Lower lobe of right lung (tissue), 2 donors: ENCODE measurements at places on chromosomes 4 and X. TPM values are rescaled to one million over a fixed set of nuclear protein-coding genes. Genes with fewer than 3 reads are reported as not detected.

Gene UCHL1
- 8.4 TPM for total RNA-seq

Gene CLCN4
- total RNA-seq, result 13.8 TPM

Gene EGF
- 3.5 TPM for total RNA-seq

Gene ZFP92
- 4.5 TPM for total RNA-seq

Gene CDX4
- total RNA-seq, result not detected

Gene RAB9B
- 0.59 TPM for total RNA-seq

Gene ACSL1
- 321 TPM for total RNA-seq

Gene ZCCHC12
- not detected for total RNA-seq

Gene LIMCH1
- total RNA-seq, result 267 TPM

Gene KIF4A
- total RNA-seq, result 0.86 TPM

Gene MAGEA9
- total RNA-seq, result not detected

Gene ZNF157
- 0.21 TPM for total RNA-seq

Gene TLL1
- 4.7 TPM for total RNA-seq

Gene TSPAN7
- total RNA-seq, result 54.6 TPM

Gene NPY2R
- total RNA-seq, result 0.27 TPM

Gene NAP1L5
- 3.0 TPM for total RNA-seq

Gene MSANTD1
- 1.9 TPM for total RNA-seq

Gene PNPLA4
- 11.4 TPM for total RNA-seq

Gene PARM1
- total RNA-seq, result 64.1 TPM

Gene RS1
- 3.9 TPM for total RNA-seq

Gene SMARCA1
- total RNA-seq, result 23.2 TPM

Gene TEX13B
- not detected for total RNA-seq

Gene PRMT9
- 9.4 TPM for total RNA-seq

Gene HPF1
- total RNA-seq, result 21.2 TPM

Gene MSL3
- total RNA-seq, result 34.9 TPM

Gene FANCB
- 1.5 TPM for total RNA-seq

Gene AGTR2
- total RNA-seq, result 44.2 TPM

Gene HSFX4
- total RNA-seq, result not detected

Gene MAGEB17
- total RNA-seq, result not detected

Gene USP17L21
- total RNA-seq, result not detected

Gene FAM114A1
- 41.6 TPM for total RNA-seq

Gene BEND2
- 0.24 TPM for total RNA-seq

Gene KIAA1210
- total RNA-seq, result not detected

Gene MAGEB2
- total RNA-seq, result not detected

Gene OTC
- 0.71 TPM for total RNA-seq

Gene ACTRT1
- not detected for total RNA-seq

Gene MAP9
- total RNA-seq, result 14.7 TPM

Gene HELT
- total RNA-seq, result 0.97 TPM

Gene SPANXC
- total RNA-seq, result not detected

Gene GIMD1
- total RNA-seq, result not detected

Gene CXorf38
- total RNA-seq, result 16.8 TPM

Gene HOPX
- 341 TPM for total RNA-seq

Gene NR0B1
- total RNA-seq, result not detected

Gene ADH1A
- 3.0 TPM for total RNA-seq

Gene CTAG1B
- total RNA-seq, result not detected

Gene SLC16A2
- total RNA-seq, result 7.2 TPM

Gene SYP
- 4.2 TPM for total RNA-seq

Gene HDX
- 3.2 TPM for total RNA-seq

Gene GPM6B
- total RNA-seq, result 21.6 TPM

Gene TMEM154
- total RNA-seq, result 19.6 TPM

Gene GRPR
- total RNA-seq, result 0.27 TPM

Gene TRAM1L1
- total RNA-seq, result 1.3 TPM

Gene STATH
- not detected for total RNA-seq

Gene DACH2
- total RNA-seq, result not detected

Gene TLR1
- total RNA-seq, result 35.3 TPM

Gene VSIG1
- 1.6 TPM for total RNA-seq

Gene SRPX
- 59.0 TPM for total RNA-seq

Gene CAPN6
- not detected for total RNA-seq
